ENCODE measurements at places on chromosomes 7 and 10. TPM values are rescaled to one million over a fixed set of nuclear protein-coding genes. Genes with fewer than 3 reads are reported as not detected.

Gene MYL10
- not detected for total RNA-seq

Gene PON1
- not detected for total RNA-seq

DNA sequence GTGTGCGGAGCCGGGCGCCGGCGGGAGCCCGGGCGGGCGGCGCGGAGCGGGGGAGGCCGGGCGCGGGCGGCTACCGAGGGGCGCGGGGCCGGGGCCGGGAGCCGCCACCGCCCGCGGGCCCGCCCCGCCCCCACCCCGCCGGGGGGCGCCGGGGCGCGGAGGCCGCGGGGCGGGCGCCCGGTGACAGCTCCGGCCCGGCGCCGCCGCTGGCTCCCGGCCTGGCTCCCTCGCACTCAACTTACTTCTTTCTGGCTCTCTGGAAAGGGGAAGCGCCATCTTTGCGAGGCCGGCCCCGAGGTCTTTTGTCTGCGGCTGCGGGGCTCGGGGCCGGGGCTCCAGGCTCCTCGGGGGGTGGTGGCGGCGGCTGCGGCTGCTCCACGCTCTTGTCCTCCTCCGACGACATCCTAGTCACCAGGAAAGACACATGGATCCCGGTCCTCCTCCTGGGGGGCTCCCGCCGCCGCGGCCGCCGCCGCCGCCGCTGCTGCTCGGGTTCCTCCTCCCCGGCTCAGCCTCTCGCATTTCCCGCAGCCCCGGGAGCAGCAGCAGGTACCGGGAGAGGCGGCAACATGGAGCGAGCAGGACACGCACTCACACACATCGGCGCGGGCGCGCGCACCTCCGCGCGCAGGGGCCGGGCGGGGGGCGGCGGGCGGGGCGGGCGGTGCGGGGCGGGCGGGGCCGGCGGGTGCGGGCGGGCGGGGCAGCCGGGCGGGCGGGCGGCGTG lies at the start of gene KMT2C:
KMT2C (minus strand) TSS at position 620 of the 727 bp plus-strand sequence; CDS start at position 403, 217 bp downstream.
- DNase-seq: peak; percentile 47

GRCh38 chr10:132643709-132644526 lies 106.3 kb downstream of the INPP5A start:
- DNase-seq: no peak

Gene GBX1
- total RNA-seq: not detected

Measured in M059J (cell line).